ENCODE measurements at places on chromosomes 5 and 9.

- no peak for DNase-seq
Measured at GRCh38 chr5:130102960-130103359, 198.7 kb downstream of the CHSY3 start.

- no peak for DNase-seq
Measured at GRCh38 chr9:36937951-36938350, 96.1 kb downstream of the PAX5 start.

DNA sequence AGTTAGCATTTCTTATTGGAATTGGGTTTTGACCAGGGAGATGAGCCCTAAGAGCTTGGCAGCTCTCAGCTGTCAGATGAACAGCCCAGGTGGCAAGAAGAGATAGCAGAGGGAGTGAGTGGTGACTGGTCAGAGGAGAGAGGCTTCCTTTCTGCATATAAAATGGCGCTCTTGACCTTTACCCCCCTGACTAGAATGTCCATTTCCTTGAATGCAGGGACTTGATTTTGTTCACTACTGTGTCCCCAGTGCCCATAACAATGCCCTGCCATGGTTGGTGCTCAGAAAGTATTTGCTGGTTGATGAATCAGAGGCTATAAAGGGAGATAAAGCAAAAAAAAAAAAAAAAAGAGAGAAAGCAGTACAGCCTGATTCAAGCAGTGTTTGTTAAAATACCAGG is 7.2 kb downstream of the CHMP5 start:
- no peak for DNase-seq

DNA sequence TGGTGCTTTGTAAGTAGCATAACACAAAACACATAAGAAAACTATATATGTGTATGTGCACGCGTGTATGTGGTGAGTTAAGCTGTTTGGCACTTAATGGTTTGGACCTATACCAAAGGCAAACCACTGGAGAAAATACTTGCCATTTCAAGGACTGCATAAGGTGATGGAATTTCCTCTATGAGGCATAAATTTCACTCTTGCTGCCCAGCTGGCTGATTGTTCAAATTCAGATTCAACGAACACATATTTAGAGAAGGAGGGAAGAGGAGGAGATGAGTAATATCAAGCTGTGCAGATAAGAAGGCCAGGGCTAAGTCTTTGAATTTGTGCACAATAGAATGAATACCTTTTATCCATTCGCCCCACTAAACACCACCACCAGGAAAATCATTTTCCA is 470.6 kb upstream of the MPDZ start:
- no peak for DNase-seq

- DNase-seq, result no peak
Measured at GRCh38 chr5:126066836-126067235, 356.4 kb upstream of the GRAMD2B start.

- peak; percentile 75 for DNase-seq
Measured at GRCh38 chr5:52948418-52949076, 40.6 kb upstream of the ITGA2 start.

- no peak for DNase-seq
Measured at GRCh38 chr5:74490814-74491213, 149.7 kb downstream of the ENC1 start.

DNA sequence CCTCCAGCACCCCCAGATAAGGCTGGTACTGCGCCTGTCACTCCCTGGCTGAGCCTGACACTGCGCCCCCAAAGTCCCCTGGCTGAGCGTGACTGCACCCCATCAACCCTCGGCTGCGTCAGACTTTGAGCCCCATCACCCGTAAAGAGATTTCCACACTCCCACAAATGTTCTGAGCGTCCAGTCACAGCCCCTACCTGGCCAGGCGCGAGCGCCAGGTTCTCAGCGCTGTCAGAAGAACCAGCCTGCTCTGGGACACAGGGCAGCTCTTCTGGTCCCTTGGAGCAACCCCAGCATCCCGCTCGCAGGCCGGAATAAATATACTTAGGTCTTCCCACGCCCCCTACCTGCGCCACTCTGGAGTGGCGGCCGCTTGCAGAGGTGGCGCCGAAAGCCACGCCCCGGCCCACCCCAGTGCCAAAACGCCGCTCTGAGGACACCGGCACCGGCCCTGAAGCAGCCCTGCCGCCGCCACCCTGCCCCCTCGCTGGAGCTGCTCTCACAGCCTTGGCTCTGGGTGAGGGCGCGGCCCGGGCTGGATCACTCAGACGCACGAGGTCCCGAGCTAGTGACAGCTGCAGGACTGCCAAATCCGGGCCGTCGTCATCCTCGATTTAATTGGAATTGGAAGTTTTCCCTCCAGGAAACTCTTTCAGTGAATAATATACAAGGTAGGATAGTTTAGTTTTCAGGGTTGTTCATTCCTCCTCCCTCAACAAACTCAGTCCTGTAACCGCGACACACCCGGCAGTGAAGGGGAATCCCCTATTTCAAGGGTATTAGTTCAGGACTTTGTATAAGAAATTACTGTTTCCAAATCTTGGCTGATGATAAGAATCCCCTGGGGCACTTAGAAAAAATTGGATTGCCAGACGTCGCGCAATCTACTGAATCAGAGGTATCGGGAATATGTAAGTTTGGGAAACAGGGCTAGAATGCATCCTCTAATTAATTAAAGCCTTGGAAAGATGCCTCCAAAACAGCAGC is 1.2 kb upstream of the CEMIP2 start:
- DNase-seq, result peak; percentile 80

GRCh38 chr5:156327296-156327695 is 332 bp downstream of the SGCD start:
- DNase-seq, result no peak

GRCh38 chr5:162209005-162209605 is 141.5 kb downstream of the GABRG2 start:
- peak; percentile 24 for DNase-seq

DNA sequence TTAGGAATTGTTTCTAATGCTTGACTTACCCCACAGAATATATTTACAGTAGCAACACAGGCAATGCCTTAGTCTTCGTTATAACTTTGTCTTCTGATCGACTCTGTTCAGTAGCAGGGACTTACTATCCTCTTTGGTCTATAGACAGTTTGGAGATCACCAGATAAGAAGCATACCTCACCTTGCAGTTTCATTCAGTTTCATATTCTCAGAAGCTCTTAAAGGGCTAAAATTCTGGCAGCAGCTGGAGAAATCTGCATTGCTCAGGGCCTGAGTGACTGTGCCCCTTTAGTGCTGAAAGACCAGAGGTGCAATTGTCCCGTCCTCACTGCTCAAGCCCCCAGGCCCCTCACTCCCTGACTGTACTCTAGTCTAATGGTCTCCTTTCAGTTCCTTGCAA is 26.0 kb downstream of the ZBTB43 start:
- no peak for DNase-seq

DNA sequence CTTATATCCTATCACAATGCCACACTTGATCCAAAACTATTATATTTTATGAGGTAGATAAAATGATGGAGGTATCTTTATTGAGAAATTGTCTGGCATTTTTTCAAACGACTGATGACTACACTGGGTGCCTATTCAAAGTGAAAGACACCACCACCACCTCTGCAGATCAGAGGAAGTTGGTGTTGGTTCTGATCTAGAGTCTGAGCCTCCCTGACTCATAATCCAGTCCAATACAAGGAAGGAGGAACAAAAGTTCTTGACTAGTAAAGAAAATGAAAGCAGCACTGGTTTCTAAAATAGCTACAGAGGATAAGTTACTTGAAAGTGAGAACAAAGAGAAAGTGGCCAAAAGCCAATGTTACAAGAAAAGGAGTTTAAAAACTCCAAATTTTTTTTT is 139.9 kb downstream of the RFX3 start:
- DNase-seq, result peak; percentile 65
